Choroid plexus epithelial cell (primary cell): ENCODE measurements at places on chromosomes 4 and X.

DNA sequence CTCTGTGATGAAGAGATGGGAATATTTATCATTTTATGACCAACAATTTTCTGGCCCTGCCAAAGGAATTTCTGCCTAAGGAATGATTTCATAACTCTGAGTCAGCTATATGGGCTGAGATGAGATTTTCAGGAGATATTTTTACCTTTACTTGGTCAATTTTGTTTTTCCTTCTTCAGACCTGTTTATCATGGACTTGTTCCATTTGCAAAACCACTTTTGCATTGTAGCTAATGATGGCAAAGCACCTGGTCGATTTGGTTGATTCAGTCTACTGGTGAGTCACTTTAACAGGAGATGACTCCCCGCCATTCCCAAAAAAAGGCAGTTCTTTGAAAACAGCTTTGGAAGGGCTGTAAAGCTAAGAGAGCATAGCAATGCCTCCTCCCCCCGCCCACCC is 53.3 kb downstream of the TEX13A start:
- no peak for DNase-seq

GRCh38 chrX:14798805-14799397 is 74.0 kb downstream of the FANCB start:
- DNase-seq = no peak

- DNase-seq = peak; percentile 6
These were observed 1.9 kb downstream of the NALF2 start for GRCh38 chrX:69505772-69506616.

DNA sequence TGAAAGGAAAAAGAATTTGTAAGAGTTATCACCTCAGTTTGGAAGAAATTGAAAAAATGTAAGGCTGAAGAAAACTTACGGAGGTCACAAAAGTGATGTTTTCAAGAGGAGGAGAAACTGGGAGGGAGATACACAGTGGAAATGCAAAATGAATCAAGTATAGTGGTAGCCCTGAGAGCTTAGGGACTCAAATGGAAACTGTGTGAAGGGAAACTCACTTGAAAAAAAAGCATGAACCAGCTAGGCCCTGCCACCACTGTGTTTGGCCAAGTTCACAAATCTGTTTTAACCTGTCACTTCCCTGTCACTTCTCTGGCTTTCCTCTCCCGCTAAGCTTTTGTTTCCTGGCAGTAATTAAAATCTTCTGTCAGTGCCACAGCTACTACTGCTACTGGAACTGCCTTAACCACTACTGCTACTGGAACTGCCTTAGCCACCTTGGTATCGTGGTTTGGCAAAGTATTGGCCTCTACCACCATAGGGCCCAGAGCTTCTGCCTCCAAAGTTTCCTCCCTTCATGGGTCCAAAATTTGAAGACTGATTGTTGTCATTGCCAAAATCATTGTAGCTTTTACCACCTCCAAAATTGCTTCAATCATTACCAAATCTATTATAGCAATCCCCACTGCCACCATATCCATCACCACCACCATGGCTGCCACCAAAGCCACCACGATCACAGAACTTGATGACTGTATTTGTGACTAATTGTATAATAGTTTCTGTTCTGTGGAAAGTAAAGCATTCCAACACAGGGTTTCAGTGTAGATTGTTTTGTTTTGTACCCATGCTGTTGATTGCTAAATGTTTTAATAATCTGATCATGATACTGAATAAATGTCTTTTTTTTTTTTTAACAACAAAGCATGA is 41.5 kb downstream of the SMARCA5 start:
- no peak for DNase-seq

GRCh38 chr4:138113819-138114400 is 128.2 kb downstream of the SLC7A11 start:
- DNase-seq = peak; percentile 69

GRCh38 chr4:141731481-141731880 is 95.1 kb downstream of the IL15 start:
- DNase-seq = peak; percentile 5

- no peak for DNase-seq
These were observed 244.2 kb downstream of the ANKRD50 start for GRCh38 chr4:124468360-124468759.

- DNase-seq = no peak
These were observed 618 bp downstream of the RBBP7 start for GRCh38 chrX:16869393-16870094.

GRCh38 chr4:78129383-78130108 is 72.4 kb downstream of the FRAS1 start:
- DNase-seq = no peak

DNA sequence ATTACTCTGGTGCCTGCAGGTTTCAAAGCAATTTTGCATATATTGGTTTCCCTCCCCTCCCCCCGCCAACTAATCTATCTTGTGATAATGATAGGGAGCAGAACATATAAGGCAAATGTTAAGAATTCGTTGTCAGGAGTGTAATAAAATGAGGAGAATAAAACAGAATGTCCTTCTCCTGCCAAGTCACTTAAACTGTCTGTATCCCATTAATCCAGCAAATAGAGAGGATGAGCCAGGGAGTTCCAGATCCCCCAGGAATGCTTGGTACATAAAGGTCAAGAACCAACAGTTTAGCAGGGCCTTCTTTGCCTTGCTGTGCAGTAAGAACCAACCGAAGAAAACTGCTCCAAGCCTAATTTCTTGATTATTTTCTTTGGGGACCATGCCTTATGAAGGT is 141.4 kb downstream of the AMELX start:
- no peak for DNase-seq

DNA sequence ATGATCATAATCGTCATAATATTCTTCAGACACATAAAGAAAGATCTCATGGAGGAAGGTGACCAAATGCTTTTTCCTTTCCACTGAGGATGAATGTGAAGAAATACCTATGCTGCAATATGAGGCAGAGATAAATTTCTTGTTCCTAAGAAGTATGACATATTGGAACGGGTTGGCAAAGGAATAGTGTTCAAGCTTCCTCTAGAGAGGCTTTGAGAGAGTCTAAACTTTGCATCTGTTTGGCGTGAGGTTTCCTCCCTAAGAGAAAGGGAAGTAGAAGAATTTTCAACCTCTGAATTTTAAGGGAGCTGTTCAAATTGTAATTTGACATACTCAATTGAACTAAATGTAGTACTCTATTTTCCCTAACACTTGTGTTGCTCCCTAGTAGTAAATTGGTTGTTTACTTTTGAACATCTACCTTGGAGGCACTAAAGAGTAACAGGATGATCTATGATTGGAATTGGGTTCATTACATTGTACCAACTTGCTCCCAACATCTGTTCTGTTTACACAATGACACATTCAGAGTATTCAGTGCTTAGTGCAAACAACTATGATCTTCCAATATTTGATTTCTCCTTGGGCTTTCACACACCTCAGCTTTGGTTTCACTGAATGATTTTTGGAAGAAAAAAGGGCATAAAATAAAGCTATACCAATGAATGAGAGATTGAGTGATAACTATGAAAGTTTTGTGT is 122.0 kb downstream of the CORIN start:
- DNase-seq = no peak
